Dorsolateral prefrontal cortex (tissue), 122 donors: ENCODE measurements at places on chromosomes 2 and 18.

- no peak for DNase-seq
Measured at GRCh38 chr2:236689981-236690380, 120.4 kb downstream of the ACKR3 start.

DNA sequence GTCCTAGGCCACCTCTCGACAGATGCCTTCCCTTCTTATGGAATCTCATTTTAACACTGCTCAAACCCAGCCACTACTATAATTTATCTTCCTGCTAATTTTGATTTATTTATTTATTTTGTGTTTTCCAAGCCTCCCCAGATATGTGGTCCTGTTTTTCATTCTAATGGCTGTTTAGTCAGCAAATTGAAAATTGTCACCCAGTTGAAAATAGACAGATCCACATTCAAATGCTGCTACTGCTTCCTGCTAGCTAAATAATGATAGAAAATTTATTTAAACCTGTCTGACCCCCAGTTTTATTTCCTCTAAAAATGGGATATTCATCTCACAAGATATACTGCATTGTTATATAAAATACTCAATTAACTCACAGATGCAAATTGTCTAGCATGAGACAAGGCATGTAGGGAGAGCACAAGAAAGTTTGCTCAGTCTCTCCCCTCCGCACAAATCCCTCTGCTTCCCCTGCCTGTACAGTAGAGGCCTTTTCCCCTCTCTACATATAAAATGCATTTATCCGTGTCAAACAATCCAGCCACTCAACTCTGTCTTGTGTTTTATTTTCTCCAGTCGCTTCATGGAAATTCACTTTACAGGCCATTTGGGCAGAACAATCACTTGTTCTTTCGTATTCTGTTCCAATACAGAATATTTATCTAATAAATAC lies 389.9 kb downstream of the SOX11 start:
- no peak for DNase-seq

DNA sequence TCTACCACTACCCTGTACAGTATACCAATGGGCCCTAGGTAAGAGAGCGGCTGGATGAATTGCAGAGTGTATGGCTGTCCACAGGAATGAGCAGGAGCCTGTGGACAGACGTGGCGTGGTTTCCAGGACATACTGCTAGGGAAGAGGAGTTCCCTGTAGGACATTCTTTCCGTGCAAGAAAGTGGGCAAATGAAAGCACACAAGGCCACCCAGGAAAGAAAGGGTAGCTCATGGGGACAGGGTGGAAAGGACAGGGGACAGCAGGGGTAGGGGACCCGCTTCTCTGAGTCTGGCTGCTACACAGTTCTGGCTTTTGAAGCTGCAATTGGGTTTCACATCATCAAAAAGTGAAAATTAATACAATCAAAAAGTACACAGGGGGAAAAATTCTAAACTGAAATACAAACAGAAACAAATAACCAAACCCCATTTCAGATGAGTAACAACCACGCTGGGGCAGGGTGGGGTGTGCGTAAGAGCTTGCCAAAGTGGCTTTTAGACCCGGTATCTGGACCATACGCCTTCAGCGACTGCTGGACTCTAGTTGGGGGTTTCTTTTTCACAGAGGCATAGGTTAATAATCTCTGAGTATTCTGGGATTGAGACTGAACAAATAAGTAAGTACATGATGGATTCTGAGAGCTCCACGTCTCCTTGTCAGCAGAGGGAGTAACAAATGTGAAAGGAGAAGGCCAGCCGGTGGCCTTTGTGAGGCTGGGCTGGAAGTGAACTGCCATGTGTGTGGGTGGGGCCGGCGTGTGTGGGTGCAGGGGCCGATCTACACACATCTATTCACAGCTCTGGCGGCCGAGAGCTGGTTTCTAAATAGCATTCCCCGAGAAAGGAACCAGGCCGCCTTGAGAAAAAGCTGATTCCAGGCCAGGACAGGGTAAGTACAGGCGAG lies 84.0 kb downstream of the HDAC4 start:
- no peak for DNase-seq

DNA sequence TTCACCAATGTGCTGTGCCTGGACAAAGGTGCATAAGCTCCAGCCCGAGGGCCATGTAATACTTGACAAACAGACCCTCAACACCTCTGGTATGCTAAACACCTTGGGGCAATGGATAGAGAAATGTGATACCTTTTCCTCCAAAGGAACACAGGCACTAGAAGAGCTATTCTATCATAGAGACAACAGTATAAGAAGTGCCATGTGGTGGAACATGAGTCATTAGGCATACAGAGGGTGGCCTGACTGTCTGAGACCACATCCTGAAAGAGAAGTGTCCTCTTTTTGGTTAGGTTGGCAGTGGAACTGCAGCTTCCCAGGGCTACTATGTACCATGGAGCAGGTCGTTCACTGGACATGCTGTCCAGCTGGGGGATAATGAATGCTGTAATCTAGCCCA lies 153.9 kb downstream of the INSIG2 start:
- no peak for DNase-seq
